Activated CD8-positive, alpha-beta memory T cell treated with anti-CD3 and anti-CD28 coated beads for 4 hours (primary cell): ENCODE measurements at places on chromosomes 5 and 9.

DNA sequence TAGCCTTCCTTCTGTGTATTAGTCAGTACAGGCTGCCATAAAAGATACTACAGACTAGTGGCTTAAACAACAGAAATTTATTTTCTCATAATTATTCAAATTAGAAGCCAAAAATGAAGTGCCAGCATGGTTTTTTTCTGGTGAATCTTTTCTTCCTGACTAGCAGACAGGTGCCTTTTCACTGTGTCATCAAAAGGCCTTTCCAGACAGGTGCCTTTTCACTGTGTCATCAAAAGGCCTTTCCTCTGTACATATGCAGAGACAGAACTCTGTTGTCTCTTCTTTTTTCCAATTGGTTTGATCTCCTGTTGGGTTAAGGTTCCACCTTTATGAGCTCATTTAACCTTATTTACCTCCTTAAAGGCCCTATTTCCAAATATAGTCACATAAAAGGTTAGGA is 599.9 kb downstream of the ISL1 start:
- DNase-seq: no peak

DNA sequence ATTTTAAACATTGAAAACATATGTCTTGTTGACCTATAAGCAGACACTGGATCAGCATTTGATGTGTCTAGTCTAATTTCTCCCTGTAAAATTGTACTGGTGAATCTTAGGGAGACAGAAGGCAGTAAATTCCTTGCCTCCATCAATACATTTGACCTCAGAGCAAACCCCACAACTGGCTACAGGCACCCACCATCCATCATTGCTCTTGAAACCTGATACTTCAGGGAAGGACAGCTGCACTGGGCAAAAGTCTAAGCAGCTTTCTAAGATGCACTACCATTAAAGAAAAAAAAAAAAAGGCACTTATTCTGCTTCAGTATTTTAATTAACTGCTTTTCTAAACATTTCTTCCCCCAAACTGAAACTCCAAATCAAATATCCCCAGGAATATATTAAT is 1051.3 kb upstream of the DMAC1 start:
- DNase-seq: no peak

- DNase-seq: no peak
These were observed 21.1 kb downstream of the FAM219A start for GRCh38 chr9:34437006-34437925.

DNA sequence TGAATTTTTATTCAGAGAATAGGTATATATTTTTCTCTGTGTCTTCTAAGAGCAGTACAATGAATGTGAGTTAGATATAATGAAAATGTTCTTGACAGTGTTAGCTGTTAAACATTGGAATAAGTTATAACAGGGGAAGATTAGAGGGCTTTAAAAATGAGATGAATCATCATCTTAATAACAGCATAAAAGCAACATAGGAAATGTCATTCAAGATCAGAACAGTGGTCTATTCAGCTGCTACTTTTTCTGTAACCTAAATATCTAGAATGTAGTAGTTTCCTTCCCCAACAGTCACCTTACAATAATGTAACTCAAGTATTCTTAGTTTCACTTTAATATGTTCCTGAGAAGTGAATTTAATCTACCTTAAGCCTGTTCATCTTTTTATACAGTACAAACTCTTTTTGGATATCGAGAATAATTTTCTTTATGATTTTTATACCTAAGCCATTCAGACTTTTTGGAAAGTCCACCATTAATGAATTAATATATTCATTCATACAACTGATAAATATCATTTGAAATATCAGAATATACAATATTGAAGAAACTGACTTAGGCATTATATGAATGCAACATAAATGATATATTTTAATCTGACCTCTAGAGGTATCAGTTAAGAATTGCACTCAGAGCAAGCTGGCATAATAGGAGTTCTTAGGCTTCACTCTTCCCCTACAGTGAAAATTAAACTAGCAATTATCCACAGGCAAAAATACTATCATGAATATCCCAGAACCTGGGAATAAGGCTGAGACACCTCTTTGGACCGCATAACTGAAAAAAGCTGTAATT is 66.1 kb upstream of the EDIL3 start:
- no peak for DNase-seq

GRCh38 chr5:120538149-120538548 is 74.0 kb downstream of the PRR16 start:
- DNase-seq: no peak

- no peak for DNase-seq
These were observed 24.5 kb upstream of the RAB14 start for GRCh38 chr9:121226175-121226574.

DNA sequence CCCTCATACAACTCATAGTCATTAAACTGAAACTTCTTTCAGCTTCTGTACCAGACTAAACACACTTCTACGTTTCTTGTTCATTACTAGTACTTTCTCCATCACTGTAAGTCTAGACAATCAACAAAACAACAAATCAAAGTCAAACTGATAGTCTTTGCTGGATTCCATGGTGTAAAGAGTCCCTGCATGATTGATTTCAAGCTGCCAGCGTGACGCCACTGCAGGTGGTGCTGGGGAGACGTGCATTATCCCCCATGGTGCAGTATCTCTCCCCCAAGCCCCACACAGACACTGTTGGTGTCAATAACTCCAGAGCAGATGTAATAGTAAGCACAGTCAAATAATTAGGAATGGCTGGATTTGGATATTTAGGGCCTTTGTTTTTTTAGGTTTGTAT is 10.7 kb upstream of the SLC2A8 start:
- no peak for DNase-seq

GRCh38 chr5:156800929-156801328 is 49.2 kb upstream of the PPP1R2B start:
- no peak for DNase-seq

GRCh38 chr5:154409230-154409840 is 36.5 kb upstream of the SAP30L start:
- DNase-seq: no peak

DNA sequence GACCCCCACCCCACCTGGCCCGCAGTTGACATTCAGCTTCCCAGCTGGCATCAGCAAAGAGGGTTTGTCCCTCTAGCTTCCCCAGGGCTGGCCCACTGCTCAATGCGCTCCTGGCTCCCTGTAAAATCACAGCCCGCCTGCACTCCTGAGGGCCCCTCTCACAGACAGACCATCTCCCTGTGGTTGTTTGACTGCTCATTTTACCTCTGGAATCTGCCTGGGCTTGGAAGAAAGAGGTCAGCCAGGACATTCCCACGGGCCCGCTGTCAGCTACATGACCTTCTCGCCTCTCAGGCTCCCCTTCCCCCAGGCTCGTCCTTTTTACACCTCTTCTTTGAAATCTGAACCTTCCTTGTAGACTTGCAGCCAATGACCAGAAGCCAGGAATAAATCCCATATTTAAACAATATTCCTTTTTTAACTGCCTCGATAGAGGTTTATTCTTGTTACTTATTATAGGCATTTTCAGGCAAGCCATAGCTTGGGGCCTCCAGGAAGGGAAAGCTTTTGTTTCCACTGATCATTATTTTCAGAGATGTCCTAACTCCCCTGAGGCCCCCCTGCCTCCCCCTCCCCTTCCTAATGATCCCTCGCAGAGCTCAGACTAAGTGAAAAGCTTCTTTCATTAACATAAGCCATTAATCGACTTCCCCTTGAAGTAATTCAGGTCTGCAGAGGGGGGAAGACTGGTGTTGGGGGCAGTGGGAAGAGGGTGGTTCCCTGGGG is 76.3 kb upstream of the IQGAP2 start:
- DNase-seq: no peak

GRCh38 chr9:2473681-2474080 is 147.9 kb upstream of the VLDLR start:
- no peak for DNase-seq

DNA sequence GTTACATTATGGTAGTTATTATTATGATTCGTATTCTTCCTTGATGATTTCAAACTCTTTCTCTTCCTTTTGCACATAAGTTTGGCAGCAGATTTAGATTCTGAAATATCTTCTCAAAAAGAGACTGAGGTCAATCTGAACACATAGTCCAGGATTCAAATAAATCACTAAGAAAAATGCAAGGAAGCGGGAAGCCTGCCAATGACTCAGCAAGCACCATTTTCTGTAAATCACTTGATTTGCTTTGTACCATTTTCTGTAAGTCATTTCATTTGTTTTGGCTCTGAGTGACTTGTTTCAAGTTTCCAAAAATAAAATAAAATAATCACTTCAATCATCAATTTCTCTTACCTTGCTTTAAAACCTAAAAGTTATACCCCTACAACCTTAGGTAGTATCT is 24.6 kb upstream of the GLIS3 start:
- DNase-seq: no peak

- DNase-seq: no peak
These were observed 619.4 kb downstream of the SLCO4C1 start for GRCh38 chr5:101676646-101677045.

GRCh38 chr5:53416144-53416738 is 64.2 kb upstream of the FST start:
- DNase-seq: no peak

- DNase-seq: no peak
These were observed 92.8 kb upstream of the SLCO6A1 start for GRCh38 chr5:102591650-102592049.

DNA sequence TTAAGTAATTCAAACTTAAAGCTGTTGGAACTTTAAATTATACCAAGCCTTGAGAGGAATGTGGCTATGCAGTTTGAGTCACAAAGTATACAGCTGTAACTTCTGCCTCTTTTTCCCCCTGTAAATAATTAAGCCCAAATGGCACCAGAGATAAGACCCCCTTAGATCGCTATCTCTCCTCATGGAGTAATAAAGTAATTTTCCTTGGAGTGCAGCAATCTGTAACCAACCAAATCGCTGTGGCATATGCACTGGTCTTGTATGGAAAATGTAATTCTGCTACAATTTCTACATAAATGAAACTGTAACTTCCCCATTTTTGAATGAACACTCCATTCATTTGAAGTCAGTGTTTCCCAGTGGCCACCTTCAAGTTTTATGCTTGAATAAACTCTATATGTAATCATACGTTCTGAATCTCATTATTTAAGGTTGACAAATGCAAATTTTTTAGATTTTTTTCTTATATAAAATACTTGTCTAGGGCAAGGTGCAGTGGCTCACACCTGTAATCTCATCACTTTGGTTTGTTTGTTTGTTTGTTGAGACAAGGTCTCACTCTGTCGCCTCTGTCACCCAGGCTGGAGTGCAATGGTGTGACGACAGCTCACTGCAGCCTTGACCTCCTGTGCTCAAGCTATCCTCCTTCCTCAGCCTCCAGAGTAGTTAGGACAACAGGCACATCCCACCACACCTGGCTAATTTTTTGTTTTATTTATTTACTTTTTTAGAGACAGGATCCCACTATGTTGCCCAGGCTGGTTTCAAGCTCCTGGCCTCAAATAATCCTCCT is 12.3 kb downstream of the SUSD1 start:
- DNase-seq: no peak

DNA sequence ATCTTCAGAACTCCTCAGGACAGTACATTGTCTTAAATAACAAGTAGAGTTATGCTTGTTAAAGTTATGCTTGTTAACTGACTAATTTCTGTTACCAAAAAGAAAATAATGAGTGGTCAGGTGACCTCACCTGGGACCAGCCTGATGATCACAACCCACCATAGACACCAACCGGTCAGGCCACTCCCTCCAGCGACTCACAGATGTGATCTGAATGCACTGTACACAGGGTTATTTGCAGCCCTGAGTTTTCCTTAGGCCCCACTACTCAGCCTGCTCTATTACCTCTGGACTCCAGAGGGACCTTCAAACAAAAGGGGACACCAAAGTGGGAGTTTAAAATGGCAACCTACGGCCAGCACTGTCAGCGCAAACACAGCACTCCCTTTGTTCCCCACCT is 55.3 kb downstream of the ARSB start:
- no peak for DNase-seq

DNA sequence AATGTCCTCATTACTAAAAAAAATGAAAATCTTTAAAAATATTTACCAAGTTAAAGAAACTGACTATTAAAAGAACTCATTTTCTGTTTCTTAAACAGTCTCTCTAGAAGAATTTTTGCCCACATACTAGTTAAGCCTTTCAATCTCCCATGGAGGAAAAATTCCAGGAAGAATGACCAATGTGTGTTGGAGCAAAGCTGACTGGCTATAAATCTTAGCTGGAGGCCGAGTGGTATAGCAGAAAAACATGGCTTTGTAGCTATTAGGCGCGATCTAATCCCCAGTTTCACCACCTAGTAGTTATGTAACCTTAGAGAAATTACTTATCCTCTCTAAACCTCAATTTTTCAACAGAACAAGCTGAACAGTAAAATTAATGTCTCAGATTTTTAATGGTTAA is 135.5 kb upstream of the PRLR start:
- DNase-seq: no peak

GRCh38 chr5:155522540-155522939 is 509.0 kb downstream of the KIF4B start:
- no peak for DNase-seq

DNA sequence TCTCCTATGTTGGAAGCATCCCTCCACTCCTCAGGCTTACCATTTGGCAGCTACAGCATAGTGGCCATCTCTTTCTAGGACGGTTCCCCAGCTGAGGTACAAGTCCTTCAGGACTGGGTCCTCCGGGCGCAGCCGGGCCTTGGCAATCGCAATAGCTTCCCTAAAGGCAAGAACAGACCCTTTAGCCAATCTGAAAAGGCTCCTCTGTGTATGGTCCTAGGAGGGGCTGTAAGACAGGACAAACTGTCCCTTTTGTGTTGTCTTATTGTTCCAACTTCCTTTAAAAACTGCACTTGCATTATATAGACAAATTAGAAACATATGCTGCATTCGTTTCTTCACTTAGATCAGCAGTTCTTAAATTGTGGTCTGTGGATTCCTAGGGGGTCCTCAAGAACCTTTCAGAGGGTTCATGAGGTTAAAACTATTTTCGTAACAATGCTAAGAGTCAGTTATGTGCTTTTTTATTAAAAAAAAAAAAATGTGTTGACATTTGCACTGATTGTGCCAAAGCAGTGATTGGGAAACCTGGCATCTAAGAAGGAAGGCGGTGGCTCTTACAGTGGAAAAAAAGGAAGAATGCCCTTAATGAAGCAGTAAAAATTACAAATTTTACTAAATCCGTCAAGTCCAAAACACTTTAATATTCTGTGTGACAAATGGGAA is 38.7 kb downstream of the GEMIN5 start:
- no peak for DNase-seq

DNA sequence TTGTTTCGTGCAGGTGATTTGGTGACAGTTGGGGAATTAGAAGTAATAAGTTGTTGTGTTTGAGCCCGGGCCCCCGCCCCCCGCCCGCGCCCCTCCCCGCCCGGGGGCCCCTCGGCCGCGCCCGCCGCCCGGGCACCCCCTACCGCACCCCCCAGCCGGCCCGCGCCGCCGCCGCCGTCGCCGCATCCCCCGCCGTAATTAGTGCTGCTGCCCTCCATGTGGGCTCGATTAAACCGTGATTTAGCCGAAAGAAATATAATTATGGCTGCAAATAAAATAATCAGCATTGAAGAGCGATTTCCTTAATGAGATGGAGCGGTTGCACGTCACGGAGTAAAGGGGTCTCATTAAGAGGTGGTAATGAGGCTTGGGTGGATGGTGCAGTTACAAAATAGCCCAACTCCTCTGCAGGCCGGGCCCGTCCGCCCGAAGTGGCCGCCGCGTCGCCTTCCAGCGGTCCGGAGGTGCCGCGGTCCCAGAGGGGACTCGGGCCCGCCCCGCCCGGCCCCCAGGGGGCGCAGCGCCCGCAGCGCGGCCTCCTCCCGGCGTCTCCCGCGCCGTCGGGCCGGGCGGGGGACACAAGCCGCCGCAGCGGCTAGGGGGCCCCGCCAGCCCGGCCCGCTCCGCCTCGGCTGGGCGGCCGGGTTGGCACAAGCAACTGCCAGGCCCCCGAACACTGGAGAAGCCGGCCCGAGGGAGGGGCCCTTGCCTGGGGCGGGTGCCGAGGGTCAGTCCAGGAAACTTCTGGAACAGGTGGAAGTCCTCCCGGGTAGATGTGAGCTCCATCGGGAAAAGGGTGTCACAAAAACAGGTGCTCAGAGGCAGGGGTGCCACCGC is 6.9 kb upstream of the OTP start:
- DNase-seq: no peak
